Stimulated activated CD8-positive, alpha-beta memory T cell treated with anti-CD3 and anti-CD28 coated beads, Interleukin-15, amount 100 ng/mL, for 4 hours (primary cell): ENCODE measurements at places on chromosomes 5 and 9.

- DNase-seq, result no peak
These were observed 379.5 kb downstream of the NFIB start for GRCh38 chr9:13934416-13934815.

DNA sequence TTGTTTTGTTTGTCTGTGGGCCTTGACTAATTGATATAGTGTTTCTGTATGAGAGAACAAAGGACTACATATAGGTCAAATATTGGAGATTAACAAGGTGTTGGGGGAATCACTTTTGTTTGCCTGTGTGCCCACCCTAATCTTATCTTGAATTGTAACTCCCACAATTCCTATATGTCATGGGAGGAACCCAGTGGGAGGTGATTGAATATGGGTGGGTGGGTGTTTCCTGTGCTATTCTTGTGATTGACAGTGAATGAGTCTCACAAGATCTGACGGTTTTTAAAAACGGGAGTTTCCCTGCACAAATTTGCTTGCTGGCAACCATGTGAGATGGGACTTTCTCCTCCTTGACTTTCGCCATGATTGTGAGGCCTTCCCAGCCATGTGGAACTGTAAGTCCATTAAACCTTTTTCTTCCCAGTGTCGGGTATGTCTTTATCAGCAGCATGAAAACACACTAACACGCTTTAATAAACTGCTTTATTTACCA is 64.9 kb upstream of the HSPB3 start:
- no peak for DNase-seq

- DNase-seq, result no peak
These were observed 49.0 kb upstream of the DHFR start for GRCh38 chr5:80703747-80704146.

- DNase-seq, result no peak
These were observed 235.9 kb downstream of the FER start for GRCh38 chr5:108983461-108984092.

DNA sequence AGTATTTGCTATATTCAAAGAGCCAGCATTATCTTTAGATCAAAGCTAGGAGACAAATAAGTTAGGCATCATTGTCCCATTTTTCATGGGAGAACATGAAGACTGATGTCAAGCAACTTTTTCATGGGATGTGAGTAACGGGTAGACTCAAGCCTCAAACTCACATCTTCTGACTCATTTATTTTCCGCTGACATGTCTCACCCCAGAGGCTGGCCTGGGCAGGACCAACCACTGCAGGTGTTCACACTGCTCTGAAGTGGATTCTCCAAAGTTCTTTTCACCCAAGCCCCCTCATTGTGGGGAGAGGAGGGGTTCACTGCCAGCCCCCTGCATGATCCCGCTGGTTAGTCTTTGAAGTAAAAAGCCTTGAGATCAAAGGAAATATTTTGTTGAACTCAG is 34.9 kb upstream of the BASP1 start:
- DNase-seq, result no peak

DNA sequence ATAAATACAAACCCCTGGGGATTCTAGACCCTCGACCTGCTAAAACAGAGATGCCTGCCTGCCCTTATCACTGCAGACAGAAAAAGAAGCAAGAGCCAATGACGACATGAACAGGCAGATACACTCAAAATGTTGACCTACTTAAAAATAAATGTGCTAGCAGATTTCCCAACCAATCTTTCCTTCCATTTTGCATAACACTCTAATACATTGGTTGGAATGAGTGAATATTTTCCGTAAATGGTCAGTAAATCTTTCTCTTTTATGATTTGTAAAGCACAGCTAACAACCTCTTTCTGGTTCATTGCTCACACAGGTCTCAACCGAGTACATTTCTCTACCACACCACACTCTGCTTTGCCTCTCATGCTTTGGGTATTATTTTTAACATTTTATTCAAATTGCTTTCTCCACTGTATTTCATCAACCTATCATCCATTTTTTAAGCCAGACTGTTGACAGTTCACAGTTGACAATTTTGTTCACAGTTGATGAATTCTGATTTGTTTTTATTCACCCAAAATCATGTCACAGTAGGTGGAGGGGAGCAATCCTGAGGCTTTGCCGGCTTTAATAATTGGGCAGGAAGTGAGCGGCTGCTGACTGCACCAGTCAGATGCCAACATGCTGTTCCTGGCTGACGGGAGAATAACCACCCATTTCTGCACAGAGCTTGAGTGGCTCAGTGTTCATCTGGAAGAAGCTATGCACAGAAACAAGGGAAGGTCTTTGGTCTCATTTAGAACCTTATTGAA is 426.6 kb downstream of the SPOCK1 start:
- DNase-seq, result no peak

GRCh38 chr9:136846376-136847087 is 2.7 kb upstream of the PHPT1 start:
- DNase-seq, result no peak

DNA sequence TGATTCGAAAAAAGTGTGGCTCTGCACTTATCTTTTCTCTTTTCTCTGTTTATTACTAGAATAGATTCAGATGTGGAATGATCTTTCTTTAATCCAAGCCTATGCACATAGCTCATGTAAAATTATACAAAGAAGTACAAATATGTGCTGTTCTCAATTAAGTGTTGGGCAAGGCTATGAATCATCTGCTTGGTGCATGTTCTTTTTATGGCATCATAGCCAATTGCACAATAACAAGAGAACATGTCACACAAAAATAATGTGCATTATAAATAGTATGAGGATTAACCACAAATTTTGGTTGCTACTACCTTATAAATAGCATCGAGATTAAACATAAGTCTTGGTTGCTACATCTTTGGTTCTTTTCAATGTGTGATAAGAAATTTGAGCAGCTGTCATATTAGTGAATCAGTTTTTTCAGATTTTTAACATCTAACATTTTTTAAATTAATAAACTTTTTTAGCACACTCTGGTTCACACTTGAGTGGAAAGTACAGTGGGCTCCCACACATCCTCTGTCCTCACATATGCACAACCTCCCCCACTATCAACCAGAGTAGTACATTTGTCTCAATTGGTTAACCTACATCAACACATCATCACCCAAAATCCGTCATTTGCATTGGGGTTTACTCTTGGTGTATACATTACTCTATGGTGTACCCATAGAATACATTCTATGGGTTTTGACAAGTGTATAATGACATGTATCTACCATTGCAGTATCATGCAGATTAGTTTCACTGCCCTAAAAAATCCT is 6.8 kb upstream of the RECK start:
- no peak for DNase-seq

DNA sequence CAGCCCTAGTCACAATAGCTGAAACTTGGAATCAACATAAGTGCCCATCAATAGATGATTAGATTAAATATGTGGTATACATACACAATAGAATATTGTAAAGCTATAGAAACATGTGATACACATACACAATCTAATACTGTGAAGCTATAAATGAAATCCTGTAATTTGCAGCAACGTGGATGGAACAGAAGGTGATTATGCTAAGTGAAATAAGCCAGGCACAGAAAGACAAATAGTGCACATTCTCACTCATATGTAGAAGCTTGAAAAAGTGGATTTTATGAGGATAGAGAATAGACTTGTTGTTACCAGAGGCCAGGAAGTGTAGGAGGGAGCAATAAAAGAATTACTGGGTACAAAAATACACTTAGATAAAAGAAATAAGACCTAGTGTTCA is 181.5 kb upstream of the TYRP1 start:
- DNase-seq, result no peak

GRCh38 chr5:10034001-10034400 is 215.7 kb downstream of the ATPSCKMT start:
- no peak for DNase-seq

GRCh38 chr9:132210472-132211145 is 48.8 kb downstream of the NTNG2 start:
- no peak for DNase-seq

DNA sequence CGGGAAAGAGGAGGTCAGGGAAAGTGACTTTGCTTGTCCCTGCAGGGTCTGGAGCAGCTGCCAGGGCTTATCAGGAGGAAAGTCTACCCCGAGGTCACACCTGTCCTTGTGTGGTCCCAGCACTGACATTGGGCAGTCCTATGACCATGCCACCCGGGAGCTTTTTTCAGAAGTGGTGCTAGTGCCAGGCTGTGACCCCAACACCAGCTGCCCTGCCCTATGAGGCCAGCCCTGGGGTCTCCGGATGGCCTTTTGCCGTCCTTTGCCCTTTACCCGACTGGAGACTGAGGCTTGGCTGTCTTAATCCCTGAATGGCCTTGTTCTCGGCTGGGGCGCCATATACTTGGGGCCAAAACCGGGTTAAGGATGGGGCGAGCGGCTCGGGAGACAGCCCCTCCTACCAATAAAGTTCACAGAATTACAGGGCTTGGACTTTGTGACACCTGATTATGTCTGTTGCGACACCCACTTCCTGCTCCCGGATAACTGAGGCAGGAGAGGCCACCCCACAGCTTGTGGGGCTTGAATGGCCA is 22.2 kb upstream of the SLC9A3 start:
- no peak for DNase-seq

DNA sequence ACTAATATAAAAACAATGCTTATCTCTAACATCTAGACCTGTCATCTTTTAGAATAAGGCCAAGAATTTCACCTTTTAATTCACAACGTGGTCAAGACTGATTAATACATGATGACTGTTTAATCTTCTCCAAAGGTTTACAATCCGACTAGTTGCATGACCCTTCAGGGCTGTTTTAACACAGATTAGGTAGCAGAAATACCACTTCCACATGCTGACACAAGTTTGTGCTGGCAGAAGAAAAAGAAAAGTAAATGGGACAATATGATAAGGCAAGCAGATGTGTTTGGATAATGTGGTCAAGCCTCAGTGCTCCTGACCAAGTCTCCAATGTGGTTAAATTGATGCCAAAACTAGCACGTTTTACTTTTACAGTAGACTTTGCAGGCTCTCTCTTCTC is 31.1 kb downstream of the SEMA6A start:
- DNase-seq, result no peak

GRCh38 chr5:68883436-68883835 is 210.4 kb upstream of the SLC30A5 start:
- DNase-seq, result no peak

DNA sequence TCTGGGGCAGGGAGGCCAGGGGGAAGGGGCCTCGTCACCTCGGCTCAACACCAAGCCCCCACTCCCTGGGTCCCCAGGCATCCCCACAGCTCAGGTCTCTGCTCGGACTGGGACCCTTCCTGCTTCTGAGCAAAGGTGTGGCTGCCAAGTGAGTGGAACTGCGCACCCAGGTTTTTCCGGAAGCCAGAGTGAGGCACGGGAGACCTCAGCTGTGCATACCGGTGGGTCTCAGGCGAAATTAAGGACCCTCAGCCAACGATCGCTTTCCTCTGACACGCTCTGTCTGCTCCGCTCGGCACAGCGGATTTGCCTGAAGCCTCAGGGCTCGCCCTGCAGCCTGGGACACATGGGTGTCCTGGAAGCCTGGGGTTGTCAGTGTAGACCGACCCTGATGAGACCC is 41.0 kb upstream of the IRX4 start:
- no peak for DNase-seq

GRCh38 chr5:127019928-127020327 is 10.4 kb downstream of the MARCHF3 start:
- no peak for DNase-seq

GRCh38 chr9:134917431-134918373 is at the start of gene FCN1:
FCN1 (minus strand) TSS chr9:134917912; CDS start chr9:134917871, 41 bp downstream.
- no peak for DNase-seq

DNA sequence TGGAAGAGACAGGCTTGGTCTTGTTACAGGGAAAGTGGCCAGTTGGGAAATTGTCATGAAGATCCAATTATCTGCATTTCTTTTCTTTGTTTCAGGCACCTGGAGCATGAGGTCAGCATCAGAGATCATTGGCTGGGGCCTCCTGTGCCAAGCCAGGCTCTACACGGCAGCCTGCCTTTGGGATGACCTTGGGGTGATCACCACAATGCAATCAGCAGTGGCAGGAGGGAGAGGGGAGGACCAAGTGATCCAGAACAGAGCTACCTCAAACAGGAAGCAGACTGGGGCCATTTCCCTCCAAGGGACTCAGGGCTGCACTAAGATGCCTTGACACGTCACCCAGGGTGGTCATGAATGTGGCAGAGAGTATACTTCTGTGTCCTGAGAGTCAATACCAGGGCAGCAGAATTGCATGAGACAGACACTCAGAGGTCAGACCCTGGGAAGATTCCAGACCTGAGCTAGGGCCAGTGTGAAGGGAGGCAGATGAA is 8.9 kb downstream of the SMIM23 start:
- DNase-seq, result no peak

GRCh38 chr9:84759300-84759750 is 89.8 kb downstream of the NTRK2 start:
- no peak for DNase-seq

DNA sequence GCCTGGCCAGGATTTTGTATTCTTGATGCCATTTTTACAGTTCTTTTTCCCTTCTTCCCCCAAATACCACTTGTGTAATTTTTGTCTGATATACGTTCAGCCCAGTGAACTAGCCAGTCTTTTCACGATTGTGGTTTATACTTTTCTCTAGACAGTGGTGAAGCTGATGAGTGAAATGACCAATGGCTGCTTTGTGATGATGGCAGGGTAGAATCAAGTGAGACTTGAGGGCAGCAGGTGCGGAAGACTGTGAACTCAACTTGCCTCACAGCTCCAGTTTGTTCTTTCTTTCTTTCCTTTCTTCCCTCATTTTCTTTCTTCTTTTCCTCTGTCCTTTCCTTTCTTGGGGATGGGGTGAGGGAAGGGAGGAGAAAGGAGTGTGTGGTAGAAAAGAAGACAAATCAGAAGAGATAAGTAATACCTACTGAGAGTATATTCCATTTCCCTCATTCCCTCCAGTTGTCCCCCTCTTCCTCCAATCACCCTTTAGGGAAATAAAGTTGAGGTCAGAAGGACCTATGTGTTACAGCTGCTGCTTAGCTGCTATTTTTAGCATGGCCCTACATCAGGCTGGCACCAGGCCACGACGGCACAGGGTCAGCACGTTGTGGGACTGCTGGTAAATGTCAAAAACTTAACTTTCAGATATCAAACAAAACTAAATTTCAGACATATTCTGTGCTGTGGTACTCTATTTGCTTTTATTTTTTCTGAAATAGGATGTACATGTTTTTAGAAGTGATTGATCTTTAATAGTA is 12.3 kb downstream of the ZSWIM6 start:
- DNase-seq, result no peak

DNA sequence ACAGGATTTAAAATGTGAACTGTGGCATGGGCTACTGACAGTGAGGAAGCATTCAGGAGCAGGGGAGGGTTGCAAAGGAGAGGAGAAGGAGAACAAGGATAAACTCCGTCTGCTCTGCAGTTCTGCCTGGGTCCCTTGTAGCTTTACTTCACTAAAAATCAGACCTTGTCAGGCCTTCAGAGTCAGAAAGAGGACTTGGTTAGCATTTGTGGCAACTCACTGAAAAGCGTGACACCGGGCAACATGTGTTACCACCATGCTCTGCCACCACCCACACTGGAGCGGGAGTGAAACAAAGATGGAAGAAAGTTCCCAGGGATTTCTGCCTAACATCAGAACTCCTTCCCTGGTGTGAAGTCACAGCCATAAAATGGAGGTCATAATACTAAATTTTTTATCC is 19.3 kb downstream of the FYB1 start:
- no peak for DNase-seq
